Caco-2 (cell line): ENCODE measurements at places on chromosomes 5 and 9. TPM values are rescaled to one million over a fixed set of nuclear protein-coding genes. Genes with fewer than 3 reads are reported as not detected.

The GADD45G gene
- total RNA-seq, result 3.7 and 5.4 TPM in 2 replicates

DNA sequence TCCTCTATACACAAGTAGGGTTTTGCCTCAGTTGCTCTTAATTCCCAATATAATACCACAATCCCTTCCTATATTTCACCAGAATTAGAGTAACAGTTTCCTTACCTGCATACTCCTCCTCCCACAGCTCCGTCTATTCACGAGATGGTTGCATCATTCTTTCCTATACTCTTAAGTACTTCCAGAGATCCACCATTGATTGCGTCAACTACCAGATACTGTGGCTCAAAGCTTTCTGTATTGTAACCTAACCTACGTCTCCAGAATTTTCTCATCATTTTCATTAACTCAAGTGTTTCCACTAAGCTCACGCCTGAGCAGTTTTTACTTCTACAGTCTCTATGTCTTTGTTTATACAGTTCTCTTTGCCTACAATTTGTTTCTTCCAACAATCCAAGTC, 31.2 kb upstream of the MINAR2 start:
- DNase-seq, result no peak

- DNase-seq, result no peak
These were observed 31.6 kb upstream of the TGFBR1 start for GRCh38 chr9:99073347-99073746.

DNA sequence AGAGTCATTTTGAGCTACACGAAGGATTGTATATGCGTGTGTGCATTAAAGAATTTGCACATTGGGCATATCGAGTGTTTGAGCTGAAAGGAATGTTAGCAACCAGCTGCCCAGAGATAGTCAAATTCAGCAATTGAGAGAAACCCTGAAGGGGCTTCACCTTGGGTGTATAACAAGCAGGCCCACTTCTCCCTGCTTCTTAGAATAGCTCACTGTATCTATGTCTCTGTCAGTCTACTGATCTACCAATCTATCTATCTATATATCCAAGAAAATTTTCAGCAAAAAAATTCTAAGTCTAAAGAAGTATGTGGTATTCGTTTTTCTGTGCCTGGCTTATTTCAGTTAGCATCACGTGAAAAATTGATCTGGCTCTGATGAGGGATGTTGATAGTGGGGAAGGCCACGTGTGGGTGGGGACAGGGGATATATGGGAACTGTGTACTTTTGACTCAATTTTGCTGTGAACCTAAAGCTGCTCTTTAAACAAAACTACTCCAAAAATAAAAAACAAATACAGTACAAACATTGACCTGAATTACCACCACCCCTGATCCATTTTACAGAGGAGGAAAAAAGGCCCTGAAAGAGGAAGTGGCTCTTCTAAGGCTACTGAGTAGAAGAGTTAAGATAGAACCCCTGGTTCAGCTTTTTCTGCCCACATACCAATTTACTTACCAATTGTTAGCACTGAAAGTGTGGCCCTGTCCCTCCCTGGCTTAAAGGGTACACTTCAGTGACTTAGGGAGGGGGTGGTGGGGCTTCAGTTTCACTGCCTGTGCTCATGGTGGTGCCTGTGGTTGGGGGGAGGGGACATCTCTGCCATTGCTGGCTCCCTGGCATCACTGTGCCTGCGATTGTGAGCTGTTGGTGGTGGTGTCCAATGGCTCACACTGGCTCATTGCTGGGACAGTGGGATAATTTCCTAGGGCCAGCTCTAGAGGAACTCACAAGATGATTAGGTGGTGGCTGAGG, 141.8 kb downstream of the DOCK2 start:
- DNase-seq, result no peak
